Activated T-helper 17 cell treated with anti-CD3 and anti-CD28 coated beads, Interleukin-2, amount 50 U/mL, for 72 hours (primary cell): ENCODE measurements at places on chromosomes 3 and 15.

DNA sequence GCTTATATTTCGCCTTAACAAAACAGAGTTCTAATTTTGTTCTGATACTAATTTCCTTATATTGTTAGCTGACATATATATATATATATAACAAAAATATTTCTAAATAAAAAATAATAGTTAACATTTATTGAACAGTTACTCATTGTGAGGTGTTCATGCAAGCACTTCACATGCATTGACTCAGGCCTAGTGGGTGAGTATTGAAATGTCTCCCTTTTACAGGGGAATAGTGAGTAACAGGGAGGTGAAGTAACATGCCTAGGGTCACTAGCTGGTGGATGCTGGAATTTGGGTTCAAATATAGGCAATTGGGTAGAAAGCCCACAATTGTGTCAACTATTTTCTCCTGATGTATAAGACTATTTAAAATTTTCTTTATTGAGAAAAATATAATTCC is 102.6 kb upstream of the ZPLD1 start:
- H3K4me1 ChIP-seq, result no peaks in the 10 kb centered on the region
- H3K27me3 ChIP-seq, result peaks cover 7% of the 10 kb centered on the region
- H3K36me3 ChIP-seq, result no peaks in the 10 kb centered on the region
- H3K4me3 ChIP-seq, result no peak overlapping the region
- H3K27ac ChIP-seq, result no peak overlapping the region

DNA sequence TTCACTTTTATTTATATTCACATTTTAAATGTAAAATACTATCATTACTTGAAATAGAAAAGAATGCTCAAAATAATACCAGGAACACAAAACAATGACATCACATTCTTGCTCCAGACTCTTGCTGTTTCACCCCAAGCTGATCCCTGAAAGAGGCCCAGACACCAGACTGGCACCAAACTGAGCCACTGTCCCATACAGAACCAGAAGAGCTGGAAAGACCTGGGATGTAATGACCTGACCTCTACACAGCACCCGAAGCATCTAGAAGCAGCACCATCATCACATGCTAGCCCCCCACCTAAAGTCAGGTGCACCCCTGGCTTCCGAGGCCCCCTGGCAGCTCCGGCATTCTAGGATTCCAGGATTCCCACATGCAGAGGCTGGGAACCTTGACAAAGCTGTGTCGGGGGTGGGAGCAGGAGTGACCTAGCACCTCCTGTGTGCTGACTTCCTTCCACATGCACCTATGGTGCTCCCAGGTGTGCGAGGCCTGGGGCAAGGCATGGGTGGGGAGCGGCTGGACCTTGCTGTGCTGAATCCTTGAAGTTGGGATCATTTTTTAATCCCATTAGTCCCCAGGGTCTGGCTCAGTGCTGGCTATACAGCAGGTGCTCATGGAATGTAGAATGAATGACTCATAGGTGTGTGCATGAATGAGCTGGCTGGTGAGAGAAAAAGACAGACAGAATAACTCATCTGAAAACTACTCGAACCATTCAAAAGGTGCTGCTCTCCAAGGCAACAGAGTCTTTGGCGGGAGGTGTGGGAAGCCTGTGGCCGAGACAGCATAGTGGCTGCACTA is 144.7 kb upstream of the IQSEC1 start:
- H3K27me3 ChIP-seq, result no peaks in the 10 kb centered on the region
- H3K4me3 ChIP-seq, result no peak overlapping the region
- no peaks in the 10 kb centered on the region for H3K4me1 ChIP-seq
- no peak overlapping the region for H3K27ac ChIP-seq
- ATAC-seq, result peak; percentile 80
- no peaks in the 10 kb centered on the region for H3K36me3 ChIP-seq

DNA sequence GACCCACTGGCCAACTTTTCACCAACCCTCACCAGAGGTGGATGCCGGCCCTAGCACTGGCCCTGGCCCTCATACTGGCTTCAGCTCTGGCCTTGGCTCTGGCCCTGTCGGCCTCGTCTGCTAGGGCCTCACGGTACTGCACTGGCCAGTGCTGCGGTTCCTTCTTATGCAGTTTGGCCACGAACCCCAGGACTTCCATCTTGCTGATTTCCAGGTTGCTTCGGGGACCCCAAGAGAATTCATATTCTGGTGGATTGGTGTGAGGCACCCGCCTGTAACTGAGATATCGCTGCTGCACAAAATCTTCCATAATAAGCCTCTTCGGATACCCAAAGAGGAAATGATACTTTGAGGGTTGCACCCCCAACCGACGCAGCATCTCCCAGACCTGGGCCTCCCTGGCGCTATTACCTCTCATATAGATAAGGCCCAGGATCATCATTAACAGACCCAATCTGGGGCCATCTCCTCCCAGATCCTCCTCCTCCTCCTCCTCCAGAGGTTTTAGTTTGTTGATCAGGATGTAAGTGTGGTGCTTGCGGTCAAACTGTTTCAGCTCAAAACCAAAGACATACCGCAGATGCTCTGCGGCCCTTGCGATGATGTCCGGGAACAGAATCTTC is 883 bp downstream of the MAGEF1 start:
- H3K4me3 ChIP-seq, result peak overlapping the region; percentile 83
- H3K27ac ChIP-seq, result peak overlapping the region; percentile 84
- no peaks in the 10 kb centered on the region for H3K27me3 ChIP-seq
- peak; percentile 58 for ATAC-seq
- peaks cover 22% of the 10 kb centered on the region for H3K4me1 ChIP-seq
- H3K36me3 ChIP-seq, result peaks cover 13% of the 10 kb centered on the region

DNA sequence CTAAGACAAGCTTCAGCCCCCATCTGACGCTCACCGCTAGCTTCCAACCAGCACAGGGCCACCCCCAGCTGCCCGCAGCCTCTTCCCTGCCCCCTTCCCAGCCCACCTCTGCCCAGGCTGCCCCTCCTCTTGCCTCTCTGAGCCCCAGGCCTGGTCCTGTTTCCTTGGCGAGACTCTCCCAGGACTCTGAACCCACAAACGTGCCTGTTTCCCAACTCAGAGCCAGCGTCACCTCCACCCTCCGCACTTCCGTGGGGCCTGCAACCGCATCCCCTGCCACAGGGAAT is 35.0 kb downstream of the ZXDC start:
- ATAC-seq, result no peak
- no peaks in the 10 kb centered on the region for H3K27me3 ChIP-seq
- H3K4me1 ChIP-seq, result no peaks in the 10 kb centered on the region
- H3K27ac ChIP-seq, result peak overlapping the region; percentile 52
- no peak overlapping the region for H3K4me3 ChIP-seq

- H3K27me3 ChIP-seq, result peaks cover 3% of the 10 kb centered on the region
- H3K4me3 ChIP-seq, result peak overlapping the region; percentile 35
- H3K4me1 ChIP-seq, result peaks cover 6% of the 10 kb centered on the region
- no peak overlapping the region for H3K27ac ChIP-seq
Observed at GRCh38 chr15:97995192-97995591, 34.7 kb downstream of the ARRDC4 start.

- peak within 1 kb of the TSS; percentile 73 for H3K27ac ChIP-seq
- H3K36me3 ChIP-seq, result no peaks in the 10 kb centered on the region
- H3K27me3 ChIP-seq, result peaks cover 20% of the 10 kb centered on the region
- peak; percentile 41 for ATAC-seq
- peak within 1 kb of the TSS; percentile 81 for H3K4me3 ChIP-seq
- peaks cover 13% of the 10 kb centered on the region for H3K4me1 ChIP-seq
Observed at GRCh38 chr3:191329654-191330529, at the start of gene UTS2B. Gene UTS2B (minus strand): TSS chr3:191330526. CDS start chr3:191282189, 48,337 bp downstream.

GRCh38 chr3:52839892-52840545 is 5.2 kb upstream of the MUSTN1 start:
- H3K4me3 ChIP-seq, result no peak overlapping the region
- H3K36me3 ChIP-seq, result peaks cover 13% of the 10 kb centered on the region
- H3K4me1 ChIP-seq, result peaks cover 17% of the 10 kb centered on the region
- peak overlapping the region; percentile 6 for H3K27ac ChIP-seq

GRCh38 chr3:3991598-3991997 is 192.4 kb downstream of the LRRN1 start:
- no peak overlapping the region for H3K27ac ChIP-seq
- ATAC-seq, result no peak
- no peaks in the 10 kb centered on the region for H3K4me1 ChIP-seq
- H3K36me3 ChIP-seq, result no peaks in the 10 kb centered on the region

DNA sequence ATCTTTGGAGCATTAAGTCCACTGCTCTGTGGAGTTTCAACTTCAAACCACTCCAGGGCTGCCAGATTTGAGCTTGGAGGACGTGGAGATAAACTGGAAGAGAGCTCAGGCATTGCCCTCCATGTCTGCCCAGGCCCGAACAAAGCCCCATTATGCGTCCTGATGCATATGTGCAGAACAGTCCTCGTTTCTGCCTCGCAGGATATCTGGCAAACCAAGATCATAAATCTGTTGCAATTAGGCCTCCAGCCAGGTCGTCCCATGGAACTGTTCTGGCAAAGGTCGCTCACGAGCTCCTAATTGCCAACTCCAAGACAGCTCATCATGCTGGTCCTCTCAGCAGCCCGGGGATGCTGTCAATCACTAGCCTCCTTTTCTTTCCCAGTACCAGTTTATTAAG is 91.2 kb downstream of the SEMA5B start:
- no peak overlapping the region for H3K27ac ChIP-seq
- peaks cover 5% of the 10 kb centered on the region for H3K4me1 ChIP-seq
- peaks cover 7% of the 10 kb centered on the region for H3K27me3 ChIP-seq
- no peak for ATAC-seq
- H3K4me3 ChIP-seq, result no peak overlapping the region

DNA sequence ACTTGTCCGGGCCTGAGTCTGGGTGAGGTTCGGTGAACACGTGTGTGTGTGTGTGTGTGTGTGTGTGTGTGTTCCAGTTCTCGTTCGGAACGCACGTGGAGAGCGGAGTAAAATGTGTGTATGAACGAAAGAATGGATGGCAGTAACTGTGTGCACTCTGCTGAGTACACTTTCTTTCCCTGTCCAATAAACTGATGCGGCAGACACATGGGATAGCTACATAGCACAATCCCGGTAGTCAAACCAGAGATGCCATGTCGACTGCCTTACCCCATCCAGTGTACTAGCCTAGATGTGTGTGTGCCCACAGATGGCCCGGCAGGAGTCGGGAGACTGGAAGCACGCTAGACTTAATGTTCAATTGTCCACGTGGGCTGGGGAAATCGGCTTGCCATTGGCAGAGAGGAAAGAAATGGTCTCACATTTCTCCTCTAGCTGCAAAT is 507 bp upstream of the GOLIM4 start:
- peaks cover 37% of the 10 kb centered on the region for H3K27me3 ChIP-seq
- peak overlapping the region; percentile 77 for H3K4me3 ChIP-seq
- no peaks in the 10 kb centered on the region for H3K36me3 ChIP-seq
